CD4-positive, alpha-beta T cell treated with Interleukin-15 for 1 hour (primary cell): ENCODE measurements at places on chromosomes 11 and 22.

DNA sequence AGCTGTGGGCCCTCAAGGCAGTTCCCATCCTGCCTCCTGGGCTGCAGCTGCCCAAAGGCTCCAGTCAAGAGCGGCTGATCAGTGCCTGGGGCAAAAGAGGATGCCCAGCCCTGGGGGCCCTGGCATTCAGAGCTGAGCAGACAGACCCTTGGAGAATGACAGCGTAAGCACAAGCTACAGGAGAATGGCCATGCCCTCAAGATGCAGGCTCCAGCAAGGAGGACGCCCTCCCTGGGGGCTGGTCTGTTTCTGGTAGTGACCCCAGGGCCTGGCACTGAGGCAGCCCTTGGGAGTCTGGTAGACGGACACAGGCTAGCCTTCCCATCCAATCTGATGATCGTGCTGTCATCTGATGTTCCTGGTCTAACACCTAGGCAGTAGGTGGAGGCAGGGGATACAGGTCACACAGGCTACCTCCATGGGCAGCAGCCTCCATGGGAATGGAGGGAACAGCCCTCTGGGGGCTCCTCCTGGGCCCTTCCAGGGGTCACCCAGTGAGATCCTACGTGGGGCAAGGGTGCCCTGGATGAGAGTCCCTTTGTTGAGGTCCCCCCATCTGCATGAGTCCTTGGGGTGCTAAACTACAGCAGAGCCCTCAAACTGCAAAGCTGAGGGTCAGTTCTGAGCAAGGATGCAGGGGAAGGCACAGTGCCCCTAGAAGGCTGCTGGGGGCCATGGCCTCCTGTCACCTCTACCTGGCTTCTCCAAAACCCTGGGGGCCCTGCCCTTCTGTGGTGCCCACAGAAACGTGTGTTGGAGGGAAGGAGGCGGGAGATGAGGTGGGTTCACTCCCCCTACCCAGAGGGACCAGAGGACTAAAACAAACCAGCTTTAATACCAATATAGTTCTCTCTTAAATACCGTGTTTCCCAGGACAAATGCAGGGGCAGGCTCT lies 10.2 kb upstream of the SF1 start:
- DNase-seq: no peak

GRCh38 chr22:46075764-46076531 lies 74.4 kb upstream of the PPARA start:
- DNase-seq: no peak

GRCh38 chr11:92061456-92062062 lies 163.1 kb upstream of the FAT3 start:
- no peak for DNase-seq

DNA sequence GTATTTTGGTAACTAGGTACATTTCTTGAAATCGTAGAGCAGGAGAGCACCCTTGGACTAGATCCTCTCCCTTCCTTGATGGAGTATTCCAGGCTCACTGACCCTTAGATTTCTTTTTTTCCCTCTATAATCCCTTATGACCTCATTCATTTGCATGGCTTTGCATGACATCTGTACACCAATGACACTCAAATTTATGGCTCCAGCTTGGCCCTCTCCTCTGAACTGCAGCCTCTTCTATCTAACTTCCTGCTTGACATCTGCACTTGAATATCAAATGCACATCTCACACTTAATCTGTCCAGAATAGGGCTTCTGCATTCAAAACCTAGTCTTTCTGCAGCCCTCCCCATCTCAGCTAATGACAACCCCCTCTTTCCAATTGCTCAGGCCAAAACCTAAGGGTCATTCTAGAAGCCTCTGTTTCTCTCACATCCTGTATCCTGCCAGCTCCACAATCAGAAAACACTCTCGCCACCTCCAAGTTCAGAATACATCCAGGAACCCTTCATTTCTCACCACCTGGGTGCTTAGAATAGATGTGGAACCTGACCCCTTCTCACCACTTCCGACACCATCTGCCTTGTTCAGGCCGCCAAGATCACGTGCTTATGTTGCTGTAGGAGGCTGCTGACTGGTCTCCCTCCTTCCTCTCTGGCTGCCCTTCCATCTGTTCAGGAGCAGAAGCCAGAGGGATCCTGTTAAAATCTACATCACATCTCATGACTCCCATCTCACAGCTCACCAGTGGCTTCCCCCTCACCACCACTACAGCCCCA lies 138.9 kb upstream of the MTNR1B start:
- no peak for DNase-seq

DNA sequence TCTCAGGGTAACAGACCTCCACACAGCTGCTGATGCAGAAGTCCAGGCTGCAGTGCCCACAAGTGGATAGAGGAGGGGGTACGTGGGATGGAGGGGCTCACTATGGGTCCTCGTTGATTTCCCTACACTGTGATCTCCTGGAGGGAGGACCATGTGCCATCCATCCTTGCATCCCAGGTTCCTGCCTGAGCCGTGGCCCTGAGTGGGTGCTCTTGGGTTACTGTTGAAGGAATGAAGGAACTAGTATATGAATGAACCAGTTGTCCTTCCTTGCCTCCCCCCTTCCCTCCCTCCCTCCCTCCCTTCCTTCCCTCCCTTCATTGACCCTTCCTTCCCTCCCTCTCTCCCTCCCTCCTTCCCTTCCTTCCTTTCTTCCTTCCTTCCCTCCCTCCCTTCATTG lies 15.4 kb downstream of the APOBEC3B start:
- DNase-seq: no peak

- DNase-seq: no peak
Measured at GRCh38 chr11:102930451-102930850, 25.1 kb downstream of the MMP13 start.

DNA sequence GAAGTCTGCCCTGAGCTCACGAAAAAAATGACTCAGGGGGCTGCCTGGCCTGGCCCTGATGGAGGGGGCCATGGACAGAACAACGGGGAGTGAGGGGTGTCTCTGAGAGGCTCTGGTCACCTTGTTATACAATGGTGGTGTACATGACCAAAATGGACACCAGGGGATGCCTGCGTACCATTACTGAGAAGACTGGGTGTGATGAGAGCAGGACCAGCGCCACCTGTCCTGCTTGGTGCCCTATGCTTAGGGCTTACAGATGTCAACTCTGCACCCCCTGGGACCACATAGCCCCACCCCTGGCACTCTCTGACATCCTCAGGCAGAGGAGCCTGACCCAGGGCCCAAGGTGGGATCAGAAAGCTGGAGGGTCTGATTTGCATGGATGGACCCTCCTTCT lies 104.8 kb downstream of the ZNF280B start:
- no peak for DNase-seq

DNA sequence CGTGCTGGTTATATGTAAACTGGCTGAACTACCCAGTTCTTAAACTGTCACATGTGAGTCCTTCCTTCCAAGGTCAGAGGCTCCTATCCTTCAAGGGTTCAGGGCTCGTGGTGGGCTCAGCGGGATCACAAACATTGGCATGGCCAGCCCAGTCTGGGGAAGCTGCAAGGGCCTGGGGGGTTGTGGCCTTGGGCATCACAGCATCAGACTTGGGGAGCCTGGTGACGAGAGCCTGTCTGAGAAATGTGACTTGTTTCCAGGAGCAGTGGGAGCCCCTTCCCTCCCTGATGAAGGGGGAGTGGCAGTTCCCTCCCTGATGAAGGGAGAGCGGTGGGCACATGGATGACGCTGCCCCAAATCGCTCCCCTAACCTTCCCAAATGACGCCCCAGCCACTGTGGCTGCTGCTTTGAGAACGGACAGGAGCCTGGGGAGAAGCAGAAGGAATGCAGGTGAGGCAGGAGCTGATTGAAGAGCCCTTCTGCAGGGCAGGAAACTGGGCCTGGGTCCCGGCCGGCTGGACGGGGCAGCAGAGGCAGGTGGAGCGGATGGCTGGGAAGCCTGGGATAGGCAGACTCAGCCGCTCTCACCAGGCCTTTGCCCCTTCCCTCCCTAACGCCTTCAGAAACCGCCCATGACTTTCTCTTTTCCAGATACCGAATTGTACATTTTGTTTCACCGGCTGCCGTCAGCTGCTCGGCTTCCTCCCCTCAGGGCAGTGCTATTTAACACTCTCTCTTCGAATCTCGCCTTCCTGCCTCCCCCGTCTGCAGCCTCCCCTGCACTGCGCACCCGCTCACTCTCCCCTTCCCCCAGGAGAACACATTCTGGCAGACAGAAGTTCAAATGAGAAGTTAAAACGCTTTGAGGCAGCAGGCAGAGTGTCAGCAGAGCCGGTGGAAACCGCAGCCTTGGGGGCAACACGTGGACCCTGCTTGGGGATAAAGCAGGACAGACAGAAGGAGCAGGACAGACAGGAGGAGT lies 1486.7 kb downstream of the BRD1 start:
- DNase-seq: no peak

DNA sequence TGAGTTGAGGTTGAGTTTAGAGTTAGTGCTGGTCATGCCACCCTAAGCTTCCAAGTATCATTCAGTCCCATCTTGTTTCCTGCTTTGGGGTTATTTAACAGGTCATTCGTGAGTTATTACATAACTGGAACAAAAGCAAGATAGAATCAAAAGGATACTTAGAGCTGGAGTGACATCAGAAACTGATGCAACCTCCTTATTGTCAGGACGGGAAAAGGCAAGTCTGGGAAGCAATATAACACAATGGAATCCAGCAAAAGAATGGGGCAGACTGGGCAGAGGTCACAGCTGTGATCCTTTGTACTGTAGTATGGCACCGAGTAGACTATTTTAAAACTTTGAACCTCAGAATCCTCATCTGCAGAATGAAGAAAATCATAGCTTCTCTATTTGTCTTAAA lies 4.4 kb upstream of the PRSS23 start:
- DNase-seq: no peak
